ENCODE measurements at places on chromosomes 16 and 17. TPM values are rescaled to one million over a fixed set of nuclear protein-coding genes. Genes with fewer than 3 reads are reported as not detected.

MSLN gene
- 0.17 TPM for total RNA-seq

PLXDC1 gene
- 11.8 TPM for total RNA-seq

VAC14 gene
- total RNA-seq = 66.3 TPM

C17orf100 gene
- total RNA-seq = 0.58 TPM

KCNG4 gene
- total RNA-seq = not detected

EIF3C gene
- 116 TPM for total RNA-seq

KRT17 gene
- total RNA-seq = 15.1 TPM

RIPOR1 gene
- 47.1 TPM for total RNA-seq

PDIA2 gene
- not detected for total RNA-seq

MATCAP1 gene
- total RNA-seq = 24.9 TPM

CD300E gene
- total RNA-seq = not detected

TBX2 gene
- 134 TPM for total RNA-seq

KCNJ18 gene
- not detected for total RNA-seq

GNG13 gene
- not detected for total RNA-seq

NTN3 gene
- 1.5 TPM for total RNA-seq

CCL23 gene
- not detected for total RNA-seq
